Pons (tissue), 1 donor: ENCODE measurements at places on chromosomes 4 and X.

GRCh38 chr4:171876636-171877035, 63.4 kb downstream of the GALNTL6 start:
- no peak for DNase-seq

DNA sequence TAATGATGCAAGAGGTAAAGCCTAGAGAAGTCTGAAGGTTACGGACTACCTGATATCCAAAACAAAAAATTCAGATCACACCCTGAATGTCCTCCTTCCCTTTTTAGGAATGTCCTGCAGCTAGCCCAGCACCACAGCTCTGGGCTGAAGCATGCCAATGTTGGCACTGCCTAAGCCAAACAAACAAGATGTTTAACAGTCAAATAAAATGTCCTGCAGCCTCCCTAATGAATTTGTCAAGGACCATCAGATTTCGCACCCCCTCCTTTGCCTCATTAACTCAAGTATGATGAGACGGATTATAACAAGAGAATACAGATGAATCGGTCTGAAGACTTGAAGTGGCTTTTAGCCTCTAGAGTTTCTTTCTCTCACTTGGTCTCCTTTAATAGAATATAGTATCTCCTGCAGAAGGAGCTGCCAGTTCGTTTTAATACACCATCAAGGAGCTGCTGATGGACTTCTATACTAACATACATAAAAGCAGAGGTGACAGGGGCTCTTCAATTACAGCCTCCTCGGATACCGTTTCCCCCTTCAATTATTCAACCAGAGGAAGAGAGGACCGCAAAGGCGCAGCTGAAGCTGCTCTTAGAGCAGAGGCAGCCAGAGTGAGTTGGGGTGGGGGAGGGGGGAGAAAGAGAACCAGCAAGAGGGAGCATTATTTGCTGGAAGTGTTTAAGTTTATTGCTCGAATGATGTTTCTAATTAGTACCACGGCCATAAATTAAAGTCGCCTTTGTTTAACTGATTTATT, 3.0 kb upstream of the MAB21L2 start:
- no peak for DNase-seq

GRCh38 chrX:106300656-106301055, 132.6 kb downstream of the PWWP3B start:
- no peak for DNase-seq

DNA sequence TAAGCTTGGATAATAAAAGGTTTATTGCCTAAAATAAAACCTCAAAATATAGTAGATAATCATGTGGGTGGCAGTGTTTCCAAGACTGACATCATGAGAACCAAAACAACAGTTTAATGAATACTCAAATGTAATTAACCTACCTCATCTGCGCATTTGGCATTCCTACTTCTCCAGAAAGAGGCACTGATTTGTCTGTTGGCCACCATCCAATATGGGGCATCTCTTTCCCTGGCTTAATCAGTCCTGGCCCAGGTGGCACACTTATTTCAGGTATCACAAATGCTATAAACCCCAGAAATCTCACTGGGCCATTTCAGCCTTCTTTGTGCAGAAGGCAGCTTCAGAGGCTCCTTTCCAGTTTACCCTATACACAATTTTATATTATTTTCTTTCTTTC, 192.2 kb downstream of the COMMD8 start:
- no peak for DNase-seq

DNA sequence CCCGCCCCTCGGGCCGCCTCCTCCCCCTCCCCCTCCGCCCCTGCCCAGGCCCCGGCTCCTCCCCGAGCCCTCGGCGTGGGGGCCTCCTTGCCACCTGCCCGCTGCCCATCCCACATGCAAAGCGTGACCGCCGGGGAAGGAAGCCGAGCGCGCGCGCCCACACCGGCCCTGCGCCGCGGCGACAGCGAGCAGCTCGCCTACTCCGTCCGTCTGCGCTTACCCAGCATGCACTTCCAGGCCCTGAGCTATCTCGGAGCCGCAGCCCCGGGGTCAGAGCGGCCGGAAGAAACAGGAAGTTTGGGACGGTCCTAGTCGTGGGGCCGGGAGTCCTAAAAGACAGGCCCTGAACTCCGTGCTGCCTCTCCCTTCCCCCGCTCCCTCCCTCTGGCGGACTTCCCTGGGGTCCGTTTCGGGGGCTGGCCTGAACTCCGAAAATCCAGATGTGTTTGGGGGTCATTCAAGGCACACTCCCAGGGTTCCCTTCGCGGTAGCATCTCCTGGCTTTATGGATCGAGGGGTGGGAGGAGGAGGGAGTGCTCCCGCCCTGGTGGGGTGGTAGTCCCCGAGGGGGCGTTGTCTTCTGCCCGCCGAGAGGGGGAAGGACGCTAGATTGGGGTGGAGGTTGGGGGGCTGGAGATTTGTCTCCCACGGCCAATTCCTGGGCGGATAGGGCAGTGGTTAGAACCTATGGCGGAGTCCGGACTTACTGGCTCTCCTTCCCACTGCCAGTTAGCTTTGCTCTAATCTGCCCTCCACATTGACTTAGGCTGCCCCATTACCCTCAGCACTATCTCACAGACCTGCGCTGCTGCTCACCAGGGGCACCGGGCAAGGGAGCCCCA, 25.0 kb upstream of the BCORL1 start:
- no peak for DNase-seq
